Activated naive CD8-positive, alpha-beta T cell treated with anti-CD3 and anti-CD28 coated beads, Interleukin-2, amount 50 U/mL, for 24 hours (primary cell): ENCODE measurements at places on chromosomes 3 and 15.

DNA sequence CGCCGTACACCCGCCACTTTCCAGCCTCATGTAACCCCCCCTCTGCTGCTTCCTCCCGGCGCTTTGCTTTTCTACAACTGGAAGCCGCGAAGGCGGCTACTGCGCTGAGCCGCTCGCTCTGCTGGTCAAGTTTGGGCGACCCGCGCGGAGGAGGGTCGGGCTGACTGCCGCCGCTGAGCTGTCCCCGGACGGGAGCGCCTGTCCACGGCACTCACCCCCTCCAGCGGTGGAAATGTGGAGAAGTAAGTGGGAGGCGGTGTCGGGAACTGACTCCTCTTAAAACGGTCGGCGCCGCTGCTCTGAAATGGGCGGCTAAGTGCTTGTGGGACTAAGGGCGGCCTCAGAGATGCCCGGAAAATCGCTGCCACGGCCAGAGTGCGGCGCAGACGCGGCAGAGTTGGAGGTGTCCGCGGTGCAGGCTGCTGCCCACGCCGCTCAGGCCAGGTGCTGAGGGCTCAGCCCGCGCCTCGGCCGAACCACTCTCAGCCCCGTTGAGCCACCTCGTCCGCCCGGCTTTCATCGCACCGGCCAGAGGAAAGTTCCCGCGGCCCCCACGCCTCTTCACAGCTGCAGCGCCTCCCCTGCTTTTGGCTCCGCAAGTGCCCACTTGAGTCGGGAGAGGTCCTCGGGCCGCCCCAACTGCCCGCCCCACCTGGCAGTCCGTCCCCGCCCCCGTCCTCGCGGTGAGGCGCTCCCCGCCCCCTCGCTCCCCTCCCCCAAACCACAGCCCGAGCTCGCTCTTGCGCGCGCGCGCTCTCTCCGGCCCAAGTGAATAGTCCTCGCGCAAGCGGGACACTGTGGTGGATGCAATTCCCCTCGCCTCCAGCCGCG lies at the start of gene EPHA6:
Gene EPHA6 (plus strand): TSS at position 775 of the 831 bp plus-strand sequence.
- peak within 1 kb of the TSS; percentile 45 for H3K4me3 ChIP-seq
- no peaks in the 10 kb centered on the region for H3K36me3 ChIP-seq
- H3K27me3 ChIP-seq = peaks cover 36% of the 10 kb centered on the region
- H3K4me1 ChIP-seq = peaks cover 10% of the 10 kb centered on the region

GRCh38 chr3:188164248-188164687 lies 10.3 kb downstream of the LPP start:
- no peaks in the 10 kb centered on the region for H3K27me3 ChIP-seq
- H3K27ac ChIP-seq = peak overlapping the region; percentile 71
- H3K4me1 ChIP-seq = peaks cover 49% of the 10 kb centered on the region
- peaks cover 6% of the 10 kb centered on the region for H3K36me3 ChIP-seq
- no peak for DNase-seq

GRCh38 chr15:92377083-92377789 lies 16.4 kb upstream of the ST8SIA2 start:
- H3K4me3 ChIP-seq = no peak overlapping the region
- no peak overlapping the region for H3K27ac ChIP-seq
- H3K4me1 ChIP-seq = no peaks in the 10 kb centered on the region
- peaks cover 15% of the 10 kb centered on the region for H3K27me3 ChIP-seq
- no peaks in the 10 kb centered on the region for H3K36me3 ChIP-seq

DNA sequence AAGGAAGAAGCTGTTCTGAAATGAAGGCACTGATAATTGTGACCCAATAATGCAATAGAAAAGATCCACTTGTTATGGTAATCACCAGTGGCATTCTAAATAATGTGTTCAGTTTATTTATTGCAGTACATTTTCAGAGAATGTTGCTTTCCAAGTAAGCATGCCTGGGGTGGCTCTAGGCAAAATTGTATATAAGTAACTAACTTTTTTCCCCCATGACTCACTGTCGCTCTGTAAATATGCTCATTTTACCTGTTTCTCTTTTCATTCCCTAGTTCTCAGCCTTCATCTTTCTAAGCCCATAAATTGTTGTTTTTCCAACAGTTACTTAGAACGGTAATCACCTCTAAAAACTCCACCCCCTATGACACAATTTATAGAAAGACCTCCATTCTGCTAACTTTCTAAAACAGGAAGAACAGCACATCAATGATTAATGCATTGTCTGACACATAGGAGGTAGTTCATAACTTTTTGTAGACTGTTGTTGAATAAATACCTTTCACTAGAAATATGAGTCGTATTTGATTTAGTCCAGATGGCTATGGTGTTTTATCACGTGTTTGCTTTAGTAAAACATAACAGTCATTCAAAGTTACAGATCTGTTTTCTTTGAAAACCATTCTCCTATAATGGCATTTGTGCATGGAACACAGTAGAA lies 143.1 kb downstream of the LSAMP start:
- H3K4me3 ChIP-seq = no peak overlapping the region
- H3K36me3 ChIP-seq = no peaks in the 10 kb centered on the region
- DNase-seq = no peak
- no peaks in the 10 kb centered on the region for H3K4me1 ChIP-seq
- no peak overlapping the region for H3K27ac ChIP-seq

DNA sequence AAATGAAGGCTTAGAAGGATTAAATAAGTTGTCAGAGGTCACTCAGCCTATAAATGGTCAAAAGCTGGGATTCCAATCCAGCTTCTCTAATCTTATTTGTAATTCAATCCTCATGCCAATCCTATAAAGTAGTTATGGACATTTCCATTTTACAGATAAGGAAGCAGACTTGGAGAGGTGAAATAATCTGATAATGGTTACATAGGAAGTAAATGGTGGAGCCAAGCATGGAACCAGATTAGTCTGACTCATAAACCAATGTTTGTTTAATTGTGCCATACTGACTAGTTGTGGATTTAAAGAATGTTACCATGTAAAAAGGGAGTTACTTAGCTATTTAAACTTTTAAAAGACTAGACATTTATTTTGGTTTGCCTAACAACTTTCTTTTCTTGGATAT lies 59.7 kb downstream of the KCNAB1 start:
- H3K27ac ChIP-seq = no peak overlapping the region
- no peak overlapping the region for H3K4me3 ChIP-seq
- no peaks in the 10 kb centered on the region for H3K27me3 ChIP-seq
- no peaks in the 10 kb centered on the region for H3K36me3 ChIP-seq
- no peaks in the 10 kb centered on the region for H3K4me1 ChIP-seq

- no peak overlapping the region for H3K4me3 ChIP-seq
- H3K27ac ChIP-seq = no peak overlapping the region
- peaks cover 21% of the 10 kb centered on the region for H3K4me1 ChIP-seq
- H3K36me3 ChIP-seq = no peaks in the 10 kb centered on the region
- H3K27me3 ChIP-seq = peaks cover 2% of the 10 kb centered on the region
- DNase-seq = peak; percentile 30
These were observed 170.5 kb upstream of the PROK2 start for GRCh38 chr3:71955240-71956068.

GRCh38 chr15:57865294-57865693 lies 158.8 kb downstream of the POLR2M start:
- H3K4me1 ChIP-seq = peaks cover 7% of the 10 kb centered on the region
- no peak for DNase-seq
- no peak overlapping the region for H3K4me3 ChIP-seq
- H3K36me3 ChIP-seq = no peaks in the 10 kb centered on the region

- no peak overlapping the region for H3K27ac ChIP-seq
- no peaks in the 10 kb centered on the region for H3K36me3 ChIP-seq
- no peak for DNase-seq
These were observed 94.1 kb downstream of the CHSY1 start for GRCh38 chr15:101157721-101158120.

- peaks cover 77% of the 10 kb centered on the region for H3K4me1 ChIP-seq
- H3K4me3 ChIP-seq = peak overlapping the region; percentile 79
- DNase-seq = peak; percentile 36
- peaks cover 59% of the 10 kb centered on the region for H3K36me3 ChIP-seq
These were observed 675 bp downstream of the RBM15B start for GRCh38 chr3:51391566-51392354.
